ENCODE measurements at places on chromosomes 6 and 20.

GRCh38 chr6:72212686-72213085 is 326.3 kb downstream of the RIMS1 start:
- no peak for DNase-seq

GRCh38 chr6:24581084-24581669 is 64.8 kb downstream of the KIAA0319 start:
- DNase-seq, result peak; percentile 54

- no peak for DNase-seq
Observed at GRCh38 chr6:11789744-11790143, 11.1 kb upstream of the ADTRP start.

GRCh38 chr6:161044335-161044734 is 52.8 kb downstream of the MAP3K4 start:
- DNase-seq, result no peak

GRCh38 chr6:90003941-90004340 is 109.7 kb downstream of the GJA10 start:
- no peak for DNase-seq

DNA sequence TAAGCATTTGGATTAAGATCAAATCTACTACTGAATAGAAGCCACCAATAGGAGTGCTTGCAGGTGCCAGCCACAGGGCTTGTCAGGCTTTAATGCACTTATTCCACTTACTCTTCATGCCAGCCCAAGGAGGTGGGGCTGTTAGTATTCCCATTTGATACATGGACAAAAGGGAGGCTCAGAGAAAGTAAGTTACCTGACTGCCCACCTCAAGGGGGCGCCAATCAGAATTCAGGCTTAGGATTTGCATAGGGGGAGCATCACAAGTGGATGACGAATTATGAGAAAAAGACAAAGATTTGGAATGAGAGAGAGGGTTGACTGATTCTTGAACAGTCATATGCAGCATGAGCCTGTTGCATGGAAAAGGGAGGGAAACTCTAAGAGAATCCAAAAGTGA is 188.4 kb upstream of the TSHZ2 start:
- peak; percentile 14 for DNase-seq

GRCh38 chr6:130955755-130956154 is 107.3 kb downstream of the EPB41L2 start:
- no peak for DNase-seq

- no peak for DNase-seq
Observed at GRCh38 chr20:24118034-24118433, 129.5 kb upstream of the GGTLC1 start.

- DNase-seq, result no peak
Observed at GRCh38 chr6:159821122-159821521, 21.0 kb downstream of the PNLDC1 start.

- DNase-seq, result peak; percentile 51
Observed at GRCh38 chr6:1190366-1190765, 121.5 kb upstream of the FOXQ1 start.

- DNase-seq, result no peak
Observed at GRCh38 chr6:14023855-14024254, 93.7 kb upstream of the CD83 start.

GRCh38 chr20:63497138-63497945 is 1.5 kb downstream of the EEF1A2 start:
- no peak for DNase-seq

- no peak for DNase-seq
Observed at GRCh38 chr6:79137671-79138070, 59.6 kb upstream of the PHIP start.

- DNase-seq, result no peak
Observed at GRCh38 chr6:41958022-41958856, 16.6 kb upstream of the CCND3 start.

DNA sequence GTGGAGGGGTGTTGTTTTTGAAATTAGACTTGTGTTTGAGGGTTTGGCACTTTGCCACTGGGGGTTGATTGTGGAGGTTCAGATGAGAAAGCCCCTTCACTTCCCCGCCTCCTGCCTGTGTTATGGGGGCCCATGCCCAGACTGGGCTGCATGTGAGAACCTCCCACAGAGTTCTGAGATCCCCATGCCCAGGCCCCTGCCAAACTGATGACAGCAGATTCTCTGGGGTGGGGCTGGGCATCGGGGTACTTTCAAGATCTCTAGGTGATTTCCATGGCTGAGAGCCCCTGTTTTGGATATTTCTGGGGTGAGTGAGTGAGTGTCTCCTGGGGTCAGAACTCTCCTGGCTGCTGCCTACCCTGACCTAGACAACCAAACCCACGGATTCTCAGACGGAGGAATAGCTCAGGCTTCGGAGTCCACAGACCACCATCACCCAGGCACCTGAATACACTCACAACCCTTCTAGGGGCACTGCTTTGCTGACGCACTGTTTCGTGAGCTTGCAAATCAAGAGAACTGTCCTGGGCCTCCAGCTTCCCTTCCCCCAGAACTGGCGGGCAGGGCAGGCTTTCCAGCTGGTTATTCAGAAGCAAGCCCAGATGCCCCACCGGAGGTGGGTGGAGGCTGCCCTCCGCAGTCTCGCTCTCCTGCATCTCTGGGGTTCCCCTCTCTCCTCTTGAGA is 6.3 kb downstream of the BCAS1 start:
- no peak for DNase-seq

DNA sequence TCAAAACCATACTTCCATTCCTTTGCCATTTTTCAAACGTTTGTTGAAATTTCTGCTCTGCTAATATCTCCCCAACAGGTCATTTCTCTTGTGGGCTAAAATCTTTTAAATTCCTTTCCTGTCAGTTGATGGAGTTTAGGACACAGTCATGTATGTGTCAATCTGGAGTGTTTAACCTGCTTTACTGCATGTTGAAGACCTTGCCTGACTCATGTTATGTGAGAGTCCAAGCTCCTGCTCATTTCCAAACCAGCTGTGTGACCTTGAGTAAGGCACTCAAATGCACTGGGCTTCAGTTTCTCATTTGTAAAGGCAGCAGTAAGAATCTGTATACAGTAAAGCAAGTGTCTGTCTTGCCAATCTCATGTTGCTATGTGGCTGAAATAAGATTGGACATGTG is 171.9 kb upstream of the SPACA1 start:
- no peak for DNase-seq

- DNase-seq, result no peak
Observed at GRCh38 chr6:155384321-155384952, 70.2 kb upstream of the TFB1M start.

DNA sequence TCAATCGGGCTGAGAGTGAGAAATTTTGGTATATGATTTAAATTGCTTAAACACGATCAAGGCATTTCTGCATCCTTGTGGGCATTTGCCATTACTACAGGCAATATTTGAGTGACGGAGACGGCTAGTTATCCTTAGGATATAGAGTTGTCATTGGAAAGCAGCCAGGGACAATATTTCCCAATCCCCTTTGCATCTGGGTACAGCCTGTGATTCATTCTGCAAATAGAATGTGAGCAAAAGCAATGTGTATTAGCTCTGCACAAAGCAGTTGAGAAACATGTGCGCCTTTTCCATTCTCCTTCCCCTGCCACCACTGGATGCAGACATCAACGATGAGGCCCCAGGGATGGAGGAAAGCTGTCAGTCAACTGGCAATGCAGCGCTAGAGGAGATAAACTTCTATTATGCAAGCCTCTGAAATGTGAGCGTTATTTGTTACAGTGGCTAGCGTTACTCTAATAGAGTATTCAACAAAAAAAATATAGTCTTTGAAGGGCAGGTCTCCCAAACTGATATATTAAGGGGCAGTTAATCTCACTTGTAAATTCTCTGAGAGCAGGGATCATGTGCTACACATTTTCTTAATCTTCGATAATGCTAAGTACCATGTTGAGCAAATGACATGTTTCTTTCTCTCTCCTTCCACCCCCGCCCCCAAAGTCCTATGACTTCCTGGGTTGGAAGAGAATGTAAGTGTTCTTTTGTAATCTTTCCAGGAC is 37.1 kb upstream of the NCOA3 start:
- peak; percentile 54 for DNase-seq

DNA sequence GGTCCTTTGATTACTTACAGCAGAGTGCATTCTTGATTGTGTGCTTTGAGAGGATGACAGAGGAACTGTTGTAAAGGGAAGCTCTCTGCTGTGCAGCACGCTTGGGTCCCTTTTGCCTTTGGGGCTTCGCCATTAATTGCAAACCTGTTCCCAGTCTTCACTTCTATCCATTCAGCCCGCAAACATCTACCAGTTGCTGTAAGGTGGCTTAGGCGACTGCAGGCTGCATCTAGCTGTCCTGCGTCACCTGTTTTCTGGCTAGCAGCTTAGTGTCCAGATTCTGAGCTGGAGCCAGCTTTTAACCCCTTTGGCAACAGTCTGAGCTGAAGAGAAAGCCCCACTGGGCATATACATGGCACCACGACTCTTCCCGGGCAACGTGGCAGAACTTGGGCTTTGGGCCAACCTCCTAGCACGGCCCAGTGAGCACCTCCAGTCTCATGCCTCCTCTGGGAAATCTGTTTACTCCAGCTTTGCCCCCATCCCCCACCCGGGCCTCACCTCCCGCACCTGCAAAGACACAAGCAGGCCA is 2.5 kb upstream of the FASTKD5 start:
- DNase-seq, result peak; percentile 45

DNA sequence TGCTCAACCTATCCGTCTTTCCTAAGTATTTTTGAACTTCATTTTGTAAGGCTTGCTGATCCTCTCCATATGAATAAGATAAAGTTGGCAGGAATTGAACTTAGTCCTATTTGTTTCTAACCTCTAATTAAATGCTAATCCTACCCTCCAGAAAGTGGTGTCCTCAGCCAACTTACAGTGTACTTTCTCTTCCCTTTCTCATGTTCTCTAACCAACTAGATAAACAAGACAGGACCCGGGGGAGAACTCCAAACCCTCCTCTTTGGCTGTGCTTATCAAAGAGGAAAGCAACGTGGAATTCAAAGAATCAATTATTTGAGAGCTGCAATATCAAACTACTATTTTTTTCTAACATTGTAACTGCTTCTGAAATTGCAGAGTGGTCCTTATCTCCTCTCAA is 56.5 kb upstream of the NRSN1 start:
- no peak for DNase-seq

DNA sequence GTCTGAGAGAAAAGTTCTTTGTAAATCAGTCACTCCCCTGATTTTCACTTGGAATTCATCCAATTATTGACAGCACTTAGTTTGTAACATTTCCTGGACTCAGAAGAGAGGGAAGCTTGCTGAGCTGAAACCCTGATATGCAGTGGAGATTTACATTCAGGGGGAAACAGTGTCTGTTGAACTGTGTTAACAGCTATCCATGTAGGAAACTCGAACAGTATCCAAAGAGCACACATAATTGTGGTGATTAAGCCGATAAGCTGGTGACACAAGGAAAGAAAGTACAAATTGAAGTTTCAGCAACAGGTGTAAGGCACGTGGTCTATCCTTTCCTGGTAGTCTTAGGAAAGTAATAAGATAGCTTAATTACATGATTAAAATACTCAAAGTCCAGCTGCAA is 78.1 kb upstream of the FLRT3 start:
- peak; percentile 58 for DNase-seq

GRCh38 chr6:133544419-133544818 is 303.3 kb downstream of the EYA4 start:
- DNase-seq, result no peak
